Dorsolateral prefrontal cortex (tissue), 122 donors: ENCODE measurements at places on chromosomes 1 and 21. TPM values are rescaled to one million over a fixed set of nuclear protein-coding genes. Genes with fewer than 3 reads are reported as not detected.

Gene RGL1
- 71.6 TPM for total RNA-seq

Gene ATP6V1G3
- total RNA-seq: not detected

Gene SETDB1
- 61.0 TPM for total RNA-seq

Gene IL20
- not detected for total RNA-seq

Gene KCNA2
- 239 TPM for total RNA-seq

Gene LIN28A
- not detected for total RNA-seq

DNA sequence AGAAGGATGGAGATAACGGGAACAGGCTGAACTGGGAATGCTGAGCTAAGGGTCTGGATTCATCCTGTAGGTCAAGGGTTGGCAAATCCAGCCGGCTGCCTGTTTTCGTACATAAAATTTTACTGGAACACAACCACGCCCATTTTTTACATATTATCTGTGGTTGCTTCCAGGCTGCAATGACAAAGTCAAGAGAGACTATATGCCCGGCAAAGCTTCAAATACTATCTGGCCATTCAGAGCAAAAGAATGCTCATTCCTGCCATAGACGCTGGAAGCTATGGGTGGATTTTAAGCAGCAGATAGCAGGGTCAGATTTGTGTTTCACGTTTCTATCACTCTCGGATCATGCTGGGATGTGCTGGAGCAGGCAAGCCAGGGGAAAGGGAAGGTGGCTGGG, 137.9 kb upstream of the EDN2 start:
- no peak for DNase-seq

DNA sequence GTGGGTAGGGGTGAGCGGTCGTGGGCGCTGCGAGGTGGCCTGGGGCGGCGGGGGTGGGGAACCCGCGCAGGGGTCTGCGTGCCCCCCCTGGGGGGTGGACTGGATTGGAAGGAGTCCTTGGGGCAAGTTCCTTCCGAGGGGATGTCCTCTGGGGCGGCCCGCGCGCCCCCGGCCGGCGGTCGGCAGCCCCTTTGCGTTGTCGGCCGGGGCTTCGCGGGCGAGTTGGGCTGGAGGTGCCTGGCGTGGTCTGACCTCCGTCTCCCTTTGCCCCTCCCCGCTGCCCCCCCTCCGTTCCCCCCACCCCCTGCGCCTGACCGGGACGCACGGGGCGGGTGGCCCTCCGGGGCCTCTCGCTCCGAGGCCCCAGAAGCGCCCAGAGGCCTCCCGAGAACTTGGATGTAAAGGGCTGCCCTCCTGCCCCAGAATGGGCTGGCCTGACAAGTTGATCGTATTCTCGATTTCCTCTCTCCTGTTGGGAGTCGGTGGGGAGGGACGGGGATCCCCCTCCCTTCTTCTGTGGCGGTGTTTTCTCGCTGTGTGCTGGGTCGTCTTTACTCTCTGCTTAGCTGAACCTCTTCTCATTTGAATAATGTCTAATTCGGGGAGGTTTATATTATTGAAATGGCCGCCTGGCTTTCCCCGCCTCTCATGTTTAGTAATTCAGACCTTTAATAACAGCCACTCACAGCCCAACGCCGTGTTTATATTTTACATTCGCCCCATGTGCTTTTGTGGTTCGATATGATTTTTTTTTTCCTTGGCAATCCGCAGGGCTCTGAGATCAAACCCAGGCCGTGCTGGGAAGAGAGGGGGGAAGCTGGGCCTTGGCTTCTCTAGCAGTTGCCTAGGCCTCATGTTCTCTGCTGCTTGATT, 1.3 kb downstream of the POU2F1 start:
- peak; percentile 57 for DNase-seq

- DNase-seq: no peak
Measured at GRCh38 chr1:8456308-8456912, 138.5 kb downstream of the SLC45A1 start.

GRCh38 chr1:226938903-226939437, 1.1 kb upstream of the COQ8A start:
- DNase-seq: no peak

- DNase-seq: no peak
Measured at GRCh38 chr1:147605591-147605990, 64.3 kb downstream of the BCL9 start.

GRCh38 chr1:54987919-54988705, 7.7 kb downstream of the TMEM61 start:
- DNase-seq: peak; percentile 22

DNA sequence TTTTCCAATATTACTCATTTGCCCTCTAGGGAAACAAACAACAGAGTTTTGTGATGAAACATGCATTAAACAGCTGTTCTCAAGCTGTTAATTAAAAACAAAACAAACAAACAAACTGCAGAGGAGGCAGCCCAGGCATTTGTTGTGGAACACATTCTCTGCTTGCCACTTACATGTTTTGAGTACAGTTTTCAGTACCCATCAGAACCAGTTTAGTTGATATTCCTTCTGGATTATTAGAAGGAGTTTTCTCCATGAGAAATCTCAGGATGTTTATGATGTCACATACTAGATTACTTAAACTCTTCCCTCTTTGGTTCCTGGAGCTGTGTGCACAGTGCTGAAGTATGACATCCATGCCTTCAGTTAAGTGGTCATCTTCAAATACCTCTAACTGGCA, at the start of gene OR2T6:
TSS of gene OR2T6 (plus strand) at position 301 of the 400 bp plus-strand sequence. CDS start 11,863 bp downstream, outside the sequence.
- DNase-seq: no peak

- no peak for DNase-seq
Measured at GRCh38 chr21:35211782-35212181, 162.7 kb upstream of the RUNX1 start.

- DNase-seq: no peak
Measured at GRCh38 chr21:17738176-17738953, 80.8 kb downstream of the C21orf91 start.

DNA sequence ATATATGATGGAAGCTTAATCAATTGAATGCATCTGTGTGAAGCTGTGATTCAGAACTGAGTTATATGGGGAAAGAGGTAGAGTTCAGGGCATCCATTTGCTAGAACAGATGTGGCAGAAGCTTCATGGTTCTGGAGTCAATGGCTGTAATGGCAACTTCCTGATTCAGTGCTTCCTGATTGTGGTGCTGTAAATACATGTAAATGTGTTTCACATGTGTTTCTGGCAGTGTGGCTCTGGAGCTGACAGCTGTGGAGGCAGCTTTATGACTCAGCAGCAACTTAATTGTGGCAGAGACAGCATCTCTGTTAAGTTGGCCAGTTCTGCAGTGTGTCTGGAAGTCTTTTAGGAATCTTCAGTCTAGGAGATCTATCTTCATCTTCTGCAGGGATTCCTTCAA, 226.6 kb upstream of the ZRANB2 start:
- DNase-seq: peak; percentile 52
